Tongue (tissue), 3 donors: ENCODE measurements at places on chromosomes 4 and X.
A peak's percentile ranks its signal among the peaks of the same experiment; 100 is the strongest.

- no peak for DNase-seq
Observed at GRCh38 chrX:54721424-54721823, 76.6 kb downstream of the ITIH6 start.

GRCh38 chr4:105108971-105109370 is 37.7 kb upstream of the TET2 start:
- no peak for DNase-seq

- DNase-seq, result peak; percentile 23
Observed at GRCh38 chrX:40866893-40867292, 131.6 kb upstream of the MED14 start.

- DNase-seq, result no peak
Observed at GRCh38 chrX:7330971-7331746, 183.2 kb upstream of the PUDP start.

GRCh38 chr4:142961866-142962265 is 115.8 kb upstream of the INPP4B start:
- peak; percentile 18 for DNase-seq
